ENCODE measurements at places on chromosomes 12 and 14.

GRCh38 chr12:6954316-6955107 is 3.4 kb downstream of the PTPN6 start:
- no peak for DNase-seq

- DNase-seq: no peak
These were observed 2.0 kb upstream of the USP15 start for GRCh38 chr12:62258231-62258630.

GRCh38 chr14:92426237-92426636 is 87.3 kb upstream of the RIN3 start:
- no peak for DNase-seq

- no peak for DNase-seq
These were observed 5.9 kb downstream of the GPR84 start for GRCh38 chr12:54358191-54358944.

GRCh38 chr12:21828136-21828775 is 53.8 kb upstream of the KCNJ8 start:
- no peak for DNase-seq

DNA sequence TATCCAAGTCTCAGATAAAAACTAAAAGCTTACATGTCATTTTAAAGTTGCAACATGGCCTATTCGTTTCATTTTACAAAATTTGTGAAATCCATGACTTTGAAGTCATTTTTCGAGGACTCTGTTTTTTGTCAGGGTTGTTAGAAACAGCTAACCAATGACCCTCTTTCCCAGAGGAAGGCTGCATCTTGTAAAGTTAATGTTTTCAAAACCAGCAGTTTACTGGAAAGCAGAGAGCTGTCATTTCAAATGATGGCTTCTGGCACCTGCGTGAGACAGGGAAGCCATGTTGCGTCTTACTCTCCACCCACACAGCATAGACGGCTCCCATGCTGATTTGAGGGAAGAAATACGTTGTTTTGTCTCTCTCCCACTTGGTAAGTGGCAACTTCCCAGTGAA is 50.1 kb upstream of the RTRAF start:
- no peak for DNase-seq

- DNase-seq: no peak
These were observed 95.1 kb downstream of the LLPH start for GRCh38 chr12:66035288-66035966.

DNA sequence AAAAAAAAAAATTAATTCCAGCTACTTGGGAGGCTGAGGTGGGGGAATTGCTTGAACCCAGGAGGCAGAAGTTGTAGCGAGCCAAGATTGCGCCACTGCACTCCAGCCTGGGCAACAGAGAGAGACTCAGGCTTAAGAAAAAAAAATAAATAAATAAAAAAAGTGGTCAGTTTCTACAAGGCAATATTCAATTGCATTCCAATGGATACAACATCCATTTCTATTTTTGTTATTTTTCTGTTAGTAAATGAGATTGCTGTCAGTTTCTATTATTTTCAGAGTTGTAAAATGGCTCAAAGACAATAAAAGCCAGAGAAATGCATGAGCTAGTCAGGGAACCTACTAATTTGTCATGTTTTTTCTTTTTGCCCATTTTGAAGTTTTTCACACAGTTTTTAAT is 119.2 kb downstream of the PDE3A start:
- no peak for DNase-seq

DNA sequence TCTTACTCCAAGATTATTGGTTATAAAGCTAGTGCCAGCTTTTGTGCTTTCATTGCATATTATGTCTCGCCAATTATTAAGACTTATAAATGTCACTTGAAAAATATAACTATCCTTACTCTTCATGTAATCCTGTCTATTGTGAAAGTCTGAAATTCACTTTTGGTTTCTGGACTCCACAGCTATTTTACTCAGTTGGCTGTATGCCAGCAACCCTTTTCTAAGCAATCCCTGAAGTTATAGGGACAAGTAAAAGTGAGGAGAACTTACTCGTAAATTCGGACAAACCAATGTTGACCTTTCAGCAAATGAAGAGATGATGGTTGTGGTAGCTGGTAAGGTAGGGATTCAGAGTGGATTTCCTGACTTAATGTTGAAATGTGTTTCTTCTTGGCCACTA is 196.3 kb downstream of the NPAS3 start:
- DNase-seq: no peak

DNA sequence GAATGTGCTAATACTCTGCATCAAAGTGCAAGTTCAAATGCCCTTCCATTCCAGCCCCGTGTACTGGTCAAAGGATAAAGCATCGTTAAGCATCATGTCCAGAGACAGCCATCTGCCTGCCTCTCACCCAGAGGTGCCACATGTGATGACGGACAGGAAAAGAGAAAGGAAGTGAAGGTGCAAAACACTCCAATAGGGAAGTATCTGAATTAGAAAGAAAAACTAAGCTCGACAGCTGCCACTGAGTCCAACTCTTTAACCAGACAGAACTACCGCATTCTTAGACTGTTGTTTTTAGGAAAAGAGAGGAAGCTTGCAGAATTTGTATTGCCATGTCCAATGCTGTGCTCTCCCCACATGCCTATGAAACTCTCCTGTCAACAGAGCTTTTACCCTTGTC is 465.0 kb upstream of the SOX5 start:
- no peak for DNase-seq

GRCh38 chr14:94462763-94463572 is 10.4 kb upstream of the SERPINA11 start:
- DNase-seq: no peak

GRCh38 chr14:41377932-41378331 is 228.7 kb upstream of the LRFN5 start:
- no peak for DNase-seq

DNA sequence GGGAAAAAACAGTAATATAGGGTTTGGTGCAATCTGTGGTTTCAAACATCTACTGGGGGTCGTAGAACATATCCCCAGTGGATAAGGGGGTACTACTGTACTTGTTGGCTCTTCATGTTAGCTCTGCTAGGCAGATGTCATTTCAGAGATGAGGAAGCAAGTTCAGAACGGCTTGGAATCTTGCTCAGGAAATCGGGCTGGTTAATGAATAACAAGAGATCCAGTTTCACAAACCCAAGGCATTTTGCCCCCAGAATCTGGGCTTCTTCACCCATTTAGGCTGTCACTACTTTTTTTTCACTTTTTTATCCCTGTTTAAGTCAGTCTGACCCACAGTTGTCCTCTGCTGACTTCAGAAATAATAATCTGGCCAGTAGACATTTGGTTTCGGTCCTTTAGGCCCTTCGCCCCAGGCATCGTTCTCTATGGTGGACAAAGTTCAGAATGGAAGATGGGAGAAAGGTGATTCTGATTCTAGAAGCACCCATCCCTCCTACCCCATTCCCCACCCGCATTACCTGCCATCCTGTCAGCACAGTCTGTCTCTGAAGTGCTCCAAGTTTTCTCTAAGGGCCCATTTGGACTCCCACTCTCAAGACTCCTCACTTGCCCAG is 4.5 kb downstream of the SUOX start:
- DNase-seq: no peak

- no peak for DNase-seq
These were observed at the start of gene MIPOL1 for GRCh38 chr14:37197421-37198272. Gene MIPOL1, plus strand, starts transcription at chr14:37197937. Its CDS starts 49,952 bp downstream, at chr14:37247889.

GRCh38 chr12:4610481-4610880 is 38.4 kb downstream of the AKAP3 start:
- DNase-seq: no peak

DNA sequence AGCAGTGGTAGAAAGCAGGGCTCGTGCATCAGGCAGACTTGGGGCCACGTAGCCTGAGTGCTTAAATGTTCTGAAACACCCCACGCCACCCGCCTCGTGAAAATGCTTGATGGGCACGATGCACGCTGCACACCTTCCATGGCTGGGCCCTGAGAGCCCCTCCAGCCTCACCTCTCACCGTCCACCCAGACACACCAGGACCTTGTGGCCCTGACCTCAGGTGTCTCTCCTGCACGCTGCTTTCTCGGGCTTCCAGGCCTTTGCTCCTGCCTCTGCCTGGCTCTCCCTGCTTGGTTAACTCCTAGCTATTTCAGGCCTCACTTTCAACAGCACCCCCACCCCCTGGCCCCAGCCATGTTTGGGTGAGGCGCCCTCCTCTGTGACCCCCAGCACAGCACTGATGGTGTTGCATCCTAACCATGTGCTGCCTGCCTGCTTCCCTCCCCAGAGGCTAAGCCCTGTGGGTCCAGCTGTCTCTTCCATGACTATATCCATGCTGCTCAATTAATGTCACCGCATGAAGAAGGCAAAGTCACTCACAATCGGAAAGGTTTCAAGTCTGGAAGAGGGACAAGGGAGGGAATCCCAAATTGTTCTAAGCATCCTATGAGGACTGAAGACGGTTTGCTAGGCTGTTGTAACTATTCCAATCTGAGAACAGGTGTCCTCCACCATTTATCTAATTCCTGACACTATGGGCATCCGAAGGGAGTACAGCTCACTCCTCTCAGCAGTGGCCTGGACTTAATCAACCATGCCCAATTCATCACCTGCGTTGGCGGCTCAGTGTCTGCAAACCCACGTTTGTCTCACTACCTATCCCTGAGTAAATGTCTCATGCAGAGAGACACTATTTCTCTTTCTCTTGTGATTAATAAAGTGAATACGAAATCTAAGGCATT is 82.2 kb downstream of the CCDC88C start:
- no peak for DNase-seq

DNA sequence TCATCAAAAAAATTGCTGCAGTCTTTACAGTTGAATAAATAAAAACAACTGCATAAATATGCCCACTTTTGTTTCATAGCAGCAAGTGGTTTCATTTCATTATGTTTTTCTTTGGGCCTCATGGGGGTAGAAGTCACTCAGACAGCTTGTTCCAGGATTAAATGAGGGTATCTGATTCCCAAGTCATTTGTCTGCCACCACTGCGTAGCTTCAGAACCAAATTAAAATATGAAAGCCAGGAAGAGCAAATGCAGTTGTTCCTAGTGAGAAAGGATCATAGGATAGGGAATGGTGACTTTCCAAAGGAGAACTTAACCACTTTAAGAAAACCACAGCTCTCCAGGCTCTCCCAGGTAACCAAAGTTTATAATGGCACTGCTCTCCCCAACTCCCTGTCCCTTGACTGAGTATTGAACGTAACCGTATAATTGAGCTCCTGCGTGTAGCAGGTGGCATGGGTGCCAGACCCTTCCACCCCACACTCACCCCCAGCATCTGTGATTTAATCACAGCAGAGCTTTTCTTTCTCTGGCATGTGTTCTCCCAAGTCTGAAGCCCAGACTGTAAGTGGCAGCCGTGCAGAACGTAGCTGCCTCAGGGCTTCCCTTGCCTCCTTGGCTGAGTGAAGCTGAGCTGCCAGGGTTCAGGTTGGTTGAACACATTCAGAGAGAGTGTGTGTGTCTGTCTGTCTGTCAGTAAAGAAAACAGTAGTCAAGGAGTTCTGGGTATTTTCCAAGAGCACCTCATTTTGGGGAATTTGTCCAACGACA is 11.3 kb upstream of the KCNH3 start:
- no peak for DNase-seq

DNA sequence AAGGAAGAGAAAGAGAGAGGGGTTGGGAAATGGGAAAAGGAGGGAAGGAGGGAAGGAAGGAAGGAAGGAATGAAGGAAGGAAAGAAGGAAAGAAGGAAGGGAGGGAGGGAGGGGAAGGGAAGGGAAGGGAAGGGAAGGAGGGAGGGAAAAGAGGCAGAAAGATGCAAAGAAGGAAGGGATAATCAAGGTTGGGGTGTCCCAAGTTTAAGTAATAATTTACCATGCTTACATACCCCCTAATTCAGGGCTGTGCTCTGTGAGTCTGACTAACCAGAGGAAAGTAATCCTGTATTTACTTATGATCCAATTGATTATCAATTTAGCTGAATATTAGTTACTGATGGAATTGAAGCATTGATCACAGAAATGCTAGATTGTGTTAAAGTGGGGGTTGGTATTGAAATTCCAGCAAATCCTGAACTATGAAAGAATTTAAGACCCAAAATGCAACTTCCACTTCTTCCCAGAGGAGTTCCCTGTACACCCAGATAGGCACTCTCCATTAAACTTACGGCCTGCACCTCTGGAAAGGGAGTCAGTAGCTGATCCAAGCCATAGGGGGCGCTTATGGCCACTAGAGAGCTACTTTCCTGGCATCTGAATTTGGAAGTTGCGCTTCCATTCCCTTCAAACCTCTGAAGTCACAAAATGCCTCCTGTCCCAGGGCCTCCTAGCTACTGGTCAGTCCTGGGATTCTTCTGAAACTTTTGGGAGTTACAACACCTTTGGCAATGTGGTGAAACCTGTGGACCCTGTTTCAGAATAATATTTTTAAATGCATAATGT is 162.7 kb upstream of the PWP1 start:
- DNase-seq: no peak

- DNase-seq: no peak
These were observed 34.6 kb upstream of the ANKRD9 start for GRCh38 chr14:102544046-102544746.

DNA sequence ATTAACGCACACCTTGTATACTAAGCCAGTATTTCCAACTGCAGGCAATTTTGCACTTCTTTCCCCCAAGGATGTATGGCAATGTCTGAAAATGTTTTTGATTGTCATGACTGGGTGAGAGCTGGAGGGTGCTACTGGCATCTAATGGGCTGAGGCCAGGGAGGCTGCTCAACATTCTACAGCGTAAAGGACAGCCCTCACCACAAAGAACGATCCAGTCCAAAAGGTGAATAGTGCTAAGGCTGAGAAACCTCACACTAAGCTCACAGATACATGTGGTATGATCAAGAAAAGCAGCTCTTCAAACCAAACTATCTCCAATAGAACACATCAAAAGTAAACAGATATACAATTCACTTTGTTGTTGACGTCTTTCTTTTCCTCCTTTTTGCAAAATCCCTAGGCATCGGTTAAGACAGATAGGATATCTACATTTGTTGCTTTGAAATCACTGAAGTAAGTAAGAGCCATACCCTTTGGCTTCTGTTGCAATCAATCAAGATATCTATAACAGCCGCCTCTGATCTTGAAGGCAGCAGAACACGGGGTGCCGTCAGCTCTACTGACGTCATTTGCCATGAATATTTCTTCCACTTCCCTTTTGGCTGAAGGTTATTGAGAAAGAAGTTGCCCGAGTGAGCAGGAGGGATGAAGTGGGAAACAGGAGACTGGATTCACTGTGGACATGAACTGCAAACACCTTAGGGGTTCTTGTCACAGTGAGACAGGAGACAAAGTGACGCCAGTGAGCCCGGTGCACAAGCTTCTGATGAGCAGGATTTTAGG is 218.3 kb downstream of the FOXN3 start:
- no peak for DNase-seq

DNA sequence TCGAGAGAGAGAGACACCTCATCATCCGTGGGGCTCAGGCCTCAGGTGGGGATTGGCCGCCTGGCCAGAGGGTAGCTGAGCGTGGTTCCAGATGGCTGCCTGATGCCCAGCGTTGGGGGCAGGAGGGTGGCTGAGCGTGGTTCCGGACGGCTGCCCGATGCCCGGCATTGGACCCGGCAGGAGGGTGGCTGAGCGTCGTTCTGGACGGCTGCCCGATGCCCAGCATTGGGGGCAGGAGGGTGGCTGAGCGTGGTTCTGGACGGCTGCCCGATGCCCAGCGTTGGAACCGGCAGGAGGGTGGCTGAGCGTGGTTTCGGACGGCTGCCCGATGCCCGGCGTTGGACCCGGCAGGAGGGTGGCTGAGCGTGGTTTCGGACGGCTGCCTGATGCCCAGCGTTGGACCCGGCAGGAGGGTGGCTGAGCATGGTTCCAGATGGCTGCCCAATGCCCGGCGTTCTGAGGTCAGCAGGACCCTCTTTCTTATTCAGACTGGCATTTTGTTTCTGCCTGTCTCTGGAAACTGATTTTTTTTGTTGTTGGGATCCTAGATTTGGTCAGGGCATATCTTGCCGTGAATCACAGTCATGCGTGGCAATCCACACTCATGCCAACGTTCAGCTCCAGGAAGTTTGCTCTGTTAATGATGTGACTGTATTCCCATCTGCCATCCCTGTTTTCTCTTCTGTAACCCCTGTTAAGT is 40.7 kb downstream of the GALNT9 start:
- no peak for DNase-seq

GRCh38 chr14:68553311-68553710 is 239.6 kb downstream of the ZFP36L1 start:
- DNase-seq: no peak
